ENCODE measurements at places on chromosomes 5 and 9.

- no peak for DNase-seq
Measured at GRCh38 chr9:76827296-76828080, 63.2 kb downstream of the PCA3 start.

- no peak for DNase-seq
Measured at GRCh38 chr5:126909856-126910255, 120.5 kb downstream of the MARCHF3 start.

DNA sequence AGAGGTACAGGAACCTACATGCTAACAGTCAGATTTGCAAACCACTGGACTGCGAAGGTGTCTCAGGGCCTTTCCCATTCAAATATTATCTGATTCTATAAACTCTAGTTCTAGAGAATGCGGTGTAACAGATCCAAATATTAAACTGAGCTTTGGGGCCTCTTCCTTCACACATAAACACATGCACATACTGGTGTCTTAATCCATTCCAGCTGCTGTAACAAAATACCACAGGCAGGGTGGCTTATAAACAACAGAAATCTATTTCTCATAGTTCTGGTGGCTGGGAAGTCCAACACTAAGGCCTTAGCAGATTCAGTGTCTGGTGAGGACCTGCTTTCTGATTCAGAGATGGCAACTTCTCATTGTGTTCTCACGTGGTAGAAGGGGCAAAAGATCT, 30.2 kb downstream of the RETREG1 start:
- no peak for DNase-seq

- no peak for DNase-seq
Measured at GRCh38 chr5:171258737-171259415, 50.2 kb upstream of the TLX3 start.

GRCh38 chr5:125258615-125259014, 512.2 kb upstream of the ZNF608 start:
- no peak for DNase-seq

- DNase-seq, result no peak
Measured at GRCh38 chr5:145912019-145912418, 24.4 kb upstream of the SH3RF2 start.

Measured in activated CD8-positive, alpha-beta memory T cell treated with anti-CD3 and anti-CD28 coated beads for 1 hour (primary cell).